Cortex of kidney (tissue), 1 donor: ENCODE measurements at places on chromosomes 6 and 20.

- no peak for DNase-seq
These were observed 4.0 kb upstream of the SCUBE3 start for GRCh38 chr6:35209622-35210247.

GRCh38 chr6:166903500-166903899 is 52.9 kb downstream of the RNASET2 start:
- no peak for DNase-seq

DNA sequence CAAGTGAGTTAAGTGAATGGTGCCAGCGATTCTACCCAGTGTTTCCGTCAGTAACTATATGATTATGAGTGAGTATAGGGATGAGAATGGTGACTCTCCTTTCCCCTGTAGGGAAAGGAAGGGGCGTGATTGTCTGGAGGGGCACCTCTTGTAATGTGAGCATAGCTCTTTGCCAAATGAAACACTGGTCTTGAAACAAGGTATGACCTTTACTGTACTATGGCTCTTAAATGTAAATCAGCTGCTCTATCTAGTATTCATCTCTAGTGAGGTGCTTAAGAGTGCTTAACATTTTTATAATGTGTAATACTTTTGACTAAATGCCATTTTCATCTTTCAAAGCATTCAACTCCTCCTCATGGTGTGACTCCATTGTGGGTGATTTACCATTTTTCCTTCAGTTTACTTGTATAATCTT is 11.0 kb downstream of the PANK2 start:
- DNase-seq = no peak

- DNase-seq = no peak
These were observed 40.1 kb upstream of the PHACTR2 start for GRCh38 chr6:143637691-143638090.

DNA sequence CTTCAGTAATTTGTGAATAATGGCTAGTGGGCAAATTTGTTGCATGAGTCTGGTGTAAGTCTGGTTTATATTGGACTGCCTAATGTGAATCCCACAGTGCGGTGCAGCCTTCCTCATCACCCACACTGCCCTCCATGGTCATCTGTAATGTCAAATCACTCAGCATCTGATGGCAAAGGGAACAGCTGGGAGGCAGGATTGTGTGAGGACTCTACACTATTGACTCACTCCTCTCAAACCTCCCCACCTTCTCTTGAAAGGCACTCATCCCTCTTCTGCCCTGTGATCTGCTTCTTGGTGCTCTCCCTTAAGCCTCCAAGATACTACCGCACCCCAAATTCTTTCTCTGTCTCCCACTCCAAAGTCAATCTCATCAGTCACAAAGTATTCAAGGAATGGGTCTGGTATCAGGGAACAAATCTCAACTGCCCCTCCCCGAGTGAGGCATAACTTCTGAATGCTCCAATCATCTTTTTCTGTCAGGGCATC is 146.0 kb upstream of the BEND6 start:
- DNase-seq = no peak

DNA sequence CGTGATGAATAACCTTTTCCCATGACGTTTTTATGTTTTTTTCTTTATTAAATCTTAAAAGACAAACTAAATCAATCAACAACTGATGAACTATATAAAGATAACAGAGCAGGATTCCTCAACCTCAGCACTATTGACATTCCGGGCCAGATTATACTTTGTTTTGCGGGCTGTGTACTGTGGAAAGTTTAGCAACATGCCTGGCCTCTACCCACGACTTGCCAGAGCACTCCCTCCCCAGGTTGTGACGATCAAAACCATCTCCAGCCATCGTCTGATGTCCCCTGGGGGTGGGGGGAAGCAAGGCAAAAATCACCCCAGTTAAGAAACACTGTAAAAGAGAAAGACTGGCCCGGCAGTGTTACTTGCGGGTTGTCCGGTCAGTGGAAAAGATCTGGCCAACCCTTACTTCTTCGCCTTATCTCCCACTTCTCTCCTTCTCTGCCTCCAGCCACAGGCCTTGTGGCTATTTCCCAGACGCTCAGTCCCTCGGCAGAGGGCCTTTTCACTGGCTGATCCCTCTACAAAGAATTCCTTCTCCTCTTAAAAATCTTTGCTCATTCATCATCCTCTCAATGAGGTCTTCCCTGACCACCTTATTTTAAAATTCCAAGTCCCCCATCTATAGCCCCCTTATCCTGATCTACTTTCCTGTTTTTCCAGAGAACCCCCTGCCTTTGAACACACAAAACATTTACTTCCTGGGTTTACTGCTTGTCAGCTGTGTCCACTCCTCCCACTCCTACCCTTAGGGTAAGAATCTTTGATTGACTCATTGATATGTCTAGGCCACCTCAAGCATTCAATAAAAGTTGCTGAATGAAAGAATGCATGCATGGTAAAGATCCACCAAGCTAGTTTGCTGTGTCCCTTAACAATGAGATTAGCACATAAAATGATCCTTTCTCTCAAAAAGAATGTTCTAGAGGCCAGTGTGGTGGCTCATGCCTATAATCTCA is 14.7 kb upstream of the RAB22A start:
- DNase-seq = no peak

DNA sequence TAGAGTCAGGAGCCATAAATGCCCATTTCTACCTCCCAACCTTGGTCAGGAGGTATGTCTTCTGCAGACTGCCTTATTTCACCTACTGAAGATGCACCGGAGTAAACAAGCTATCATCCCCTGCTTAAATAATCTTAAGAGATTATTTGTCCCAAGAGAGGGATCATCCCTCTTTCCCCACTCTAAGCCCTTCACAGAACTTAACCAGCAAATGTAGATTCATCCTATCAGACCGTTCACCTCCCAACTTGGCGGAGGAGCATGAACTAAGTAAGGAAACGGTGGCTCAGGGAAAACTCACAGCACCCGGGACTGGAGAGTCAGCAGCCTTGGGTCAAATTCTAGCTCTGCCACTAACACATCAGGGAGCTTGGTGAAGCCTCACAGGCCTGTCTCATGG is 115.3 kb downstream of the TRERF1 start:
- DNase-seq = no peak

- DNase-seq = no peak
These were observed 3.3 kb downstream of the SUN5 start for GRCh38 chr20:33000802-33001466.

- DNase-seq = no peak
These were observed 91.4 kb downstream of the EDN1 start for GRCh38 chr6:12381587-12381986.

DNA sequence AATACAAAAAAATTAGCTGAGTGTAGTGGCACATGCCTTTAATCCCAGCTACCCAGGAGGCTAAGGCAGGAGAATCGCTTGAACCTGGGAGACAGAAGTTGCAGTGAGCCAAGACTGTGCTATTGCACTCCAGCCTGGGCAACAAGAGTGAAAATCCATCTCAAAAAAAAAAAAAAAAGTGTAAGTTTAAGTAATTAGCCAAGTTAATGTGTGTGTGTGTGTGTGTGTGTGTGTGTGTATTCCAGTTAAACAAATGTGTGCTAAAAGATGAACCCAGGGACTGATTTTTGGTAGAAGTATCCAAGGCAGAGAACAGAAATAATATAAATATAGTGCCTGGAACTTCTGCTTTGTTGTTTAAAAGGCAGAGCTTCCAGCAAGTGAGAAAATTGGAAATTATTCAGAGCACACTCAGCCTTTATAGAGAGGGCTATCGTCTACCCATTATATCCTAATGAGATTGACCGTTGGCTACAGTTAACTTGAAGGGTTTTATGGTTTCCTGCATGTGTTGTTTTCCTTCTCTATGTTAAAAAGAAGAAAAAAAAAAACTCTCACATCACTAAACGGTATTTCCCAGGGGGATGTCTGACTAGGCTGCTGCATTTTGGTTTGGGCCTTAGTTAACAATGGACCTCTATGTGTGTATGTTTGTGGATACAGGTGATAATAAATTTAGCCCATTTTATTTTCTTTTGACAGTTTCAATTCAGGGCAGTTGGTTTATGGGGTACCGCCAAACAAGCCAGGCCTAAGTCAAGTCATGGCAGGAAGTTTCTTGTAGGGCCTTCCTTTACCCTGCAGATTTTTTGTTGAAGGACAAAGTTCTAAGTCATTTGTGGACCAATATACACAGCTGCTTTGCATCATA is 9.8 kb downstream of the SOX4 start:
- DNase-seq = no peak

DNA sequence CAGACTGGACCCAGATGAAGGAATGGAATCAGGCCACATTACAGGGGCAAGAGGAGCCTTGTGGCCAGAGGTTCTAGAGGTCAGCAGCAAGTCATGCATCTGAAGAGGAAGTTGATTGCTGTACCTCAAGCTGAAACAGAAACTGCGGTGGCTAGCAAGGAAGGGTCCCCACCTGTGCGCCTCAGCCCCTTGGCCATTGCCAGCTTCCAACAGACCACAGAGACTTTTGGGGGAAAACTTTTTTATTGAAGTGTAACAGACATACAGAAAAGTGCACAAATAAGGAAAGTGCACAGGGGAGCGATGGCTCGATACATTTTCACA is 26.8 kb upstream of the SLC9A8 start:
- DNase-seq = no peak

- DNase-seq = no peak
These were observed 138.0 kb downstream of the OPN5 start for GRCh38 chr6:47919875-47920274.

DNA sequence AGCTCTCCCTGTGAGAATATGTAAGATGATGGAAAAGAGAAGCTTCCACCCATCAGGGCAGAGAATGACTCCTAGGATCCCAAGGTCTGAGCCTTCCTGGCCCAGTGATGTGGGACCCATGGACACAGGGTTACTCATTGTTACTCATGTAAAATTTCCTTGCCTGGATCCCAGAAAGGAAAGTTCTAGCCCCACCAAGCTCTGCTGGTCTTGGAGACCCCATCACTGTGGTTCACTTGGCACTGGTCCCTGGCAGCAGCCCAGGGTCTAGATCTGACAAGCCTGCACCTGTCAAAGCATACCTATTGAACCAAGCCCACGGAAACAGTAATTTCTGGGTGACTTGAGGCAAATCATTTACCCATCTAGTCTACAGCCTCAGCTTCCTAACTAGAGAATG is 22.1 kb downstream of the MDGA1 start:
- no peak for DNase-seq

GRCh38 chr6:122798099-122798641 is 9.1 kb downstream of the SMPDL3A start:
- DNase-seq = no peak

GRCh38 chr20:58942549-58942948 is 38.5 kb upstream of the NELFCD start:
- DNase-seq = no peak

GRCh38 chr6:87330961-87331360 is 1.9 kb upstream of the GJB7 start:
- DNase-seq = no peak

DNA sequence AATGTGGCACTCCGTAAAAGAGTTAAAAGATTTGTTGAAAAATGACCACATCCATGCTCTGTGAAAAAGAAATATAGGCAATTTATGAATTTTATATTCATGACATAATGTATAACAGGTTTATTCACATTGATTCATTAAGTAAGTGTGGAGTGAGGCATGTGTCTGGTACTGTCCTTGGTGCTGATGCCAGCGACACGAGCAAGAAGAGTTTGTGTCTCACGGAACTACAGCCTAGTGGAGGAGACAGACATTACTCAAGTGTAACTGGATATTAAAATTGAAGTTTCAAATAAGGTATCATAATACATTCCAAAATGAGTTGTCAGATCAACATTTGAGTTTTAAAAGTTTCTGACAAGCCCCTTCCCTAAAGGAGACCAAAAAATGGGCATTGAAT is 158.2 kb upstream of the PRND start:
- DNase-seq = no peak

- no peak for DNase-seq
These were observed 25.9 kb downstream of the GLO1 start for GRCh38 chr6:38676974-38677544.

DNA sequence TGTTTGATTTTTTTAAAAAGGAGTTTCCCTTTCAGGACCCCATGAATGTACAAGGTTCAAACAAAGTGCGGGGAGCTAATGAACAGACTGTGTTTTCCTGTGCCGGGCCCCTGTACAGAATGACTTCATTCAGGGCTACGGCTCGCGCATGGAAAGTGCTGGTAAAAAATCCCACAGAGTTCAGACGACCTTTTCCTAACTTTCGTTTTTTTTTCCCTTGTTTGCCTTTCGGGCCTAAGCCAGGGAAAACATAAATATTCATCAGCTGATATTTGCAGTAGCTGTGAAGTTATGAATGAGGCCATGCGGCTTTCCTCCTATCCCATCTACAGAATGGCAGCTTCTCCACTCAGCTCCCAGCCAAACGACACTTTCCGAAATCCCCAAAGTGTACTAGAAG is 74.0 kb downstream of the HAO1 start:
- DNase-seq = no peak

GRCh38 chr6:4336778-4337442 is 201.5 kb upstream of the ECI2 start:
- DNase-seq = no peak

DNA sequence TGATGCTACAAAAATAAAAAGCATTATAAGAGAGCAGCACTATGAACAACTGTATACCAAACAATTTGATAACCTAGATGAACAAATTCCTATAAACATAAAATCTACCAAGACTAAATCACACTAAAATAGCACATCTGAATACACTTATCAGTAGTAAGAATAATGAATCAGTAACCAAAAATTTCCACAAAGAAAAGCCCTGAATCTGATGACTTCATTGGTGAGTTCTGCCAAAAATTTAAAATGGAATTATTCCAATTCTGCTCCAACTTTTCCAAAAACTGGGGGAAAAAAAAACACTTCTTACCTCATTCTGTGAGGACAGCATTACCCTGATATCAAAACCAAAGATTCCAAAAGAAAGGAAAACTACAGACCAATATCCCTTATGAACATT is 206.2 kb downstream of the WDR27 start:
- DNase-seq = no peak

GRCh38 chr6:7773322-7773721 is 47.4 kb downstream of the BMP6 start:
- no peak for DNase-seq

DNA sequence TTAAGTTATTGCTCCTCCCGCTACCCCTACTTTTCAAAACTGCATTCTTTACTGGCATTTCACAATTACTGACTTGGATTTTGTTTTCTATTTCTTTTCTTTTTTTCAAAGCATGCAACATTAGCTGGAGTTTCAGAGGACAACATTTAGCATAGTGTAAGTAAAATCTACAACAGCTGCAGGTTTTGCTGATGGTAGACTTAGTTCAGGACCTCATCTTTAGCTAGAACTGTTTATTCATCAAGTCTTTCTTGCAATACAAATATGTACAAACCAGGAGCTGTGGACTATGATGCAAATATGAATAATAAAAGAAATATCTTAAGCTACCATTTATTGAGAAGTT is 728 bp upstream of the CEP162 start:
- DNase-seq = no peak

GRCh38 chr20:12849225-12849910 is 159.4 kb upstream of the SPTLC3 start:
- no peak for DNase-seq

DNA sequence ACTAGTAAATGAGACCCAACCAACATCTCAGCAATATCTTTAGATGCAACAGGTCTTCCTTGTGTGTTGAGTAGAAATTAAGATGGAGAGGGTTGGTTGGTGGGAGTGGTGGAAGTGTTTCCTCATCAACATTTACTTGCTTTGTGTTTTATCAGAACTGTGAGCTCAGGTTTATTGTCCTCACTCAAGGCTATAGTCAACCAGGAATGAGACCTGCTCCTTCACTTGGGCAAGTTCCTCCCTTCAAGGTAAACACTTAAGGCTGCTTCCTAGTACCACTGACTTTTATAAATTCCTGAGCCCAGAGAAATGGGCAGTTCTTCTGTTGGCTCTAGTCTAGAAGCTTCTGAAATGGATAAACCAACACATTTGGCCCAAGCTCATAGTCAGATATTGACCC is 48.9 kb upstream of the MOCS1 start:
- no peak for DNase-seq

GRCh38 chr20:904039-904545 is 12.0 kb downstream of the ANGPT4 start:
- no peak for DNase-seq
